ENCODE measurements at places on chromosomes 13 and 19.

DNA sequence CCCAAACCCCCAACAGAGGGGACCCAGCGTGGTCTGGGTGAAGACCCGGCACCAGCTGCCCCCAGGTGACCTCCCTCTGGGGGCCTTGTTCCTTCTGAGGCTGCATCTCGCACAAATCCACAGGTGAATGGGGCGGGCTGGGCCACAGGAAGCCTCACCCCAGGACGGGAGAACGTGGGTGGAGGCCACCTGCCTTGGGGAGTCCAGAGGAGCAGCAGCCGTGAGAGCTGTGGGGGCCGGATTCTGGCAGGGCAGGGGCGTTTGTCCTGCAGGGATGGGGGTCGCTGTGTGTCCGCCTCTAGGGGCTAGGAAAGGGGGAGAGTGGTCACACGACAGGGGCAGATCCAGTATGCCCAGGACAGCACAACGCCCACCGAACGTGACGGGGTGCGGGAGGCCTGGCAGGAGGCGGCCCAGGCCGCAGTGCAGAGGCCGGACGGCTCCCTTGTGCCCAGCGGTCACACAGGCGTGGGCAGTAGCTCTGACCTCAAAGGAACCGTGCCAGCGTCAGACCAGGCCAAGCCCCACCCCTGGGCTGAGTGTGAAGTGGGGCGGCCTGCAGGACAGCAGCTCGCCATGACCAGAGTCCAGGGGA lies 6.7 kb downstream of the POLR2E start:
- no peak for DNase-seq

DNA sequence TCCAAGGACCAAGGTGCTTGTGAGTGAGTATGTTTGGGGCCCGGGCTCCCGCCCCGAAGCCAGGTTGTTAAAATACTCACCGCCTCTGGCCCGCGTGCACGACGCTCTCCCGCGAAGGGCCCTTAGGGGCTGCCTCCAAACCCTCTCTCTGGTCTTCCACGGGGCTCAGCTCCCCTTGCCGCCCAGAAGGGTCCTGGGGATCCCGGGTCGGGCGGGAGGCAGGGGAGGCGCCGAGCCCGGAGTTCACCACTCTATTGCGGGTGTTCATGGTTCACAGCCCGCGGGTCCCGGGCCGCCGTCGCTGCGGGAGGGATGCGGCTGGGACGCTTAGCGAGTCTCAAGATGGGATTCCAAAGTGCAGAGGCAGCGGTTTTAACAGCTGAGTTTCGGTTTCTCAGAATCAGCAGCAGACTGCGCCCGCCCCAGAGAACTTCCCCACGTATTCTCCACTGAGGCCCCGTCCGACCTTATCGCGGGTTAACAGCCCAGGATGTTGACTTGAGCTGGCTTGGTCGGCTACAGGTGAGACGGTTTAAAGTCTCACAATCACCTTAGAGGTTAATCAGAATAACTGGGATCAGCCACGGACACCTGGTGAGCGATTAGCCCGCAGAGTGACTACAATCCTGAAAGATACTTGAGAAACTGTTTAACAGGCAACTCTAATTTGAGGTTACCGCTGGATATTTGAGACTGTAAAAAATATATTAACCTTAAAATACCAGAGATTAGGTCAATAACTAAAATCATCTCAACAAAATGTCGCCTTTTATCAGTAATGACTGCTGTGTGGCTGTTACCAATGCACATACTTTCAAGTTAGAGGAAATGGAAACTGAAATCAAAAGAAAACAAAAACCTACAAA lies at the start of gene EPSTI1:
Gene EPSTI1 (minus strand): TSS at position 344 of the 866 bp plus-strand sequence. CDS start 76 bp downstream, at position 268.
- DNase-seq, result no peak

DNA sequence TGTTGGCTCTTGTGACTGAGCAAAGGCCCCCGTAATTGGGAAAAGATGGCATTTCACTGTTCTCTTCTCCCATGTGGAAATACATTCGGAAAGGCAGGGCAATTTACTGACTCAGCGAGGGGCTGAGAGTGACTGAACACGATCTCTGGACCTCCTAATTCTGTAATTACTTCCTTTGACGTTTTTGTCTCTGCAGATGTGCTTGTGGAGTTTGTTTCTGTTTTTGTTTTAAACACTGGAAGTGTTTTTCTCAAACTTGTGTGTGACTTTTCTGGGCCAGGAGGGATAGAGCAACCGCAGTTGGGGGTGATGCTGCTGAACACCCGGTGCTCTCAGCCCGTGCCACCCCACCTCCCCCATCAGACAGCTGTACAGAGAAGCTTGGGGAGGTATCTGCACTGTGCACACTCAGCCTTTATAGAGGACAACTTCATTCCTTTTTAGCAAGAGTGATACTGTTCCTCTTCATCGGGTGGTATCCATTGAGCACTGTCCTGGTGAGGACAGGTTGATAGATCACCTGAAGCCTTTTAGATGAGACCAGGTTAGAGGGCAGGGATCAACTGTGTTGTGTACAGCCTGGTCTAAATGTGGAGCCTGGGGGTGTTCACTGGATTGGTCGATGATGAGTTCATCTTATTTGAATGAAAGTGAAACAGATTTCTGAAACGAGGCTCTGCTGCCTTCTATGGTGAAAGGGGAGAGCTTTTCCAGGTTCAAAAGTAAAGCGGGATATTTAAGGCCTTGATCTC lies 117.4 kb downstream of the ESD start:
- no peak for DNase-seq

DNA sequence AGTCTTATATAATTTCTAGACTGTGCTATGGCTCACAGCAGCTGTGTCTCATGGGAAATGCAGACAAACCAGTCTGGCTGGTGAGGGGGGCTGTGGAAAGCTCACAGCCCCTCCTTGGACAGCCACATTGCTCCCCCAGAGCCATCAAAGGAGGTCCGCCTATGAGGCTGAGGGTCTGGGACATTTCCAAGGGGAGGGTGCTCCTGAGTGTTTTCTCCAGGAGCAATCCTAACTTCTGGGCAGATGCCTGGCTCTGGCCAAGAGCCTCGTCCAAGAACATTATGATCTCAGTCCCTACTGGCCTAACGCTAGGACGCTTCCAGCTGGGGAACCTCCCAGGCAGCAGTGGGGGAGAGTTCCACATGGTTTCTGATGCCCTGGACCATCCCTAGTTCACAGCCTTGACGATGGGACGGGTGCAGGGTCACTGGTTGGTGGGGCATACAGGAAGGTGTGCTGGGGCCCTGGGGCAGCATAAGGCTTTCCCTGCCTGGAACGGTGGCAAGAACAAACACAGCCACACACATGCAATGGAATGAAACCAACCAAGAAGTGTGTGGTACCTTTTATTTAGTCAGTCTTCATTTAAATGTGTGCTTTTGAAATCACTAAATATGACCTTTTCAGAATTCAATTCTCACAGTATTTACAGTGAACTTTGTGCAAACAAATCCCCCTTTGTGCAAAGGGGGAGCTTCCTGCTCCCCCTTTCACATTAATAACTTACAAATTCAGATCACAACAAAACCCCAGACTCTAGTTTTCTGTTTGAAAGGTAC lies 60.6 kb downstream of the CDADC1 start:
- DNase-seq, result no peak

GRCh38 chr13:75774176-75774575 lies 138.0 kb downstream of the LMO7 start:
- DNase-seq, result no peak

DNA sequence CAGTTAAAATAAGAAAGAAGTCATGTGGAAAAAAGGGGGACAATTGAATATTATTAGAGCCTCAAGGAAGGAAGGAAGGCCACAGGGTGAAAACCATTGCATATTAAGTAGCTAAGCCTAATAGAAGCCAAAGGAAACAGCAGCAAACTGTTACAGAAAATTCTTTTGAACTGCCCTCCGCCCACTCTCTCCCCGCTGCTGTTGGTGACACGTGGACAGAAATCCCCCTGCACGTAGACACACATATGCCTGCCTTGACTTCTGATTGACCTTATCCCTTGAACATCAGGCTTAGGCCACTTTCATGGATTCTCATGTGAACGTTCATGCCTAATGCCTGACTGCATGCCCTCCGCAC lies 229.1 kb downstream of the KCNRG start:
- DNase-seq, result no peak

- no peak for DNase-seq
Measured at GRCh38 chr19:42497492-42498168, 30.7 kb downstream of the CEACAM1 start.

DNA sequence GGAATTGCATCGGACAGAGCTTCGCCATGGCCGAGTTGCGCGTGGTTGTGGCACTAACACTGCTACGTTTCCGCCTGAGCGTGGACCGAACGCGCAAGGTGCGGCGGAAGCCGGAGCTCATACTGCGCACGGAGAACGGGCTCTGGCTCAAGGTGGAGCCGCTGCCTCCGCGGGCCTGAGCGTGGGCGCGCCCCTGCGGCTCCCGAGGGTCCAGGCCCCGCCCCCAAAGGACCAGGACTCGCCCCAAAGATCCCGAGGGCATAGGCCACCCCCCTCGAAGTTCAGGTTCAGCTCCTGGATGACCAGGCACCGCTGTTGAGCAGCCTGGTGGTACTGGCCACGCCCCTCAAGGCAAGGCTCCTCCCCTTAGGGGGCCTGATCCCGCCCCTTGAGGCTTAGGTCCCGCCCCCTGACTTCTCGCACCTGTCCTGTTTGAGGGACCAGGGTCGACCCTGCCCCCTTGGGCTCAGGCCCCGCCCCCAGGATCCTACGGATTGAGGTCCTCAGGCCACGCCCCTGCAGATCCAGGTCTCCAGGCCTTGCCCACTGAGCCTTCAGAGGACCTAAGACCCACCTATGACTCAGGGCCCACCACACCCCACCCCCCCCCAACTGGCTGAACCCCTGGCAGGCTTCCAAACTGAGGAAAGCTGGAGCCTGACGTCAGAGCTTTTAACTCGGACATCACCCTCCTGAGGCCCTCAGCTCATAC lies 43.1 kb downstream of the CYP4F22 start:
- DNase-seq, result no peak

- DNase-seq, result no peak
Measured at GRCh38 chr13:32902029-32902780, 114.0 kb upstream of the KL start.

DNA sequence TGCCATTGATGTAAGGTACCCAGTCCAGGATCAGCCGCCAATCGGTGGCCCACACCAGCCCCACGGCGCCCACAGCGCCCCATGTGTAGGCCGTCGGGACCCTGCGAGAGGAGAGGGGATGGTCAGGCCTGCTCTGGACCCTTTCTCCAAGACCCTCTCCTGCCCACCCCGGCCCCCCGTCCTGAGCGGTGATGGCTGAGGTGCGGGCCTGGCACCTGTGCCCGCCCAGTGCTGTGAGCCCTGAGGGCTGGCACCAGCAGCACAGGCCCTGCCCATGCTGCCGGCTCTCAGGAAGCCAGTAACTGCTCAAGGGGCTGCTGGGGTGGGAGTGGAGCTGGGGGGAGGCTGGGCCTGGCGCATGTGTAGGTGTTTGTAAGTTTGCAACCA lies 5.8 kb downstream of the UQCR11 start:
- DNase-seq, result no peak

DNA sequence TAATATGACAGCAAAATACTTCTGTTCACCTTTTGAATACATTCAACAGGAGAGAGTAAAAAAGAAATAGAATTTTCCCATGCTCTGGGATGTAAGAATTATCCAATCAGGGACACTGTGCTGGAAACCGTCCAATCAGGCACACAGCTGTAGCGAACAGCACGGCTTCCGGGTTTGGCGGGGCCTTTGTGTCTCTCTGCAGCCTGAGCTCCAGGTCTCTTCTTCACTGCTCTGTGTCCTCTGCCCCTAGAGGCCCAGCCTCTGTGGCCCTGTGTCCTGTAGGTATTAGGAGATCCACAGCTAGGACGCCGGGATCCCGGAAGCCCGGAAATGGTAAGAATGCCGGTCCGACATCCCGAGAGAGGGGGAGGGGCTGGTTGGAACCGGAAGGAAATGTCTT lies 92.7 kb downstream of the ZNF737 start:
- DNase-seq, result no peak

- no peak for DNase-seq
Measured at GRCh38 chr13:74586847-74587246, 452.6 kb upstream of the KLF12 start.

- no peak for DNase-seq
Measured at GRCh38 chr13:65926750-65927171, 1303.4 kb downstream of the PCDH9 start.

- DNase-seq, result no peak
Measured at GRCh38 chr19:38592940-38593339, 24.8 kb downstream of the MAP4K1 start.

DNA sequence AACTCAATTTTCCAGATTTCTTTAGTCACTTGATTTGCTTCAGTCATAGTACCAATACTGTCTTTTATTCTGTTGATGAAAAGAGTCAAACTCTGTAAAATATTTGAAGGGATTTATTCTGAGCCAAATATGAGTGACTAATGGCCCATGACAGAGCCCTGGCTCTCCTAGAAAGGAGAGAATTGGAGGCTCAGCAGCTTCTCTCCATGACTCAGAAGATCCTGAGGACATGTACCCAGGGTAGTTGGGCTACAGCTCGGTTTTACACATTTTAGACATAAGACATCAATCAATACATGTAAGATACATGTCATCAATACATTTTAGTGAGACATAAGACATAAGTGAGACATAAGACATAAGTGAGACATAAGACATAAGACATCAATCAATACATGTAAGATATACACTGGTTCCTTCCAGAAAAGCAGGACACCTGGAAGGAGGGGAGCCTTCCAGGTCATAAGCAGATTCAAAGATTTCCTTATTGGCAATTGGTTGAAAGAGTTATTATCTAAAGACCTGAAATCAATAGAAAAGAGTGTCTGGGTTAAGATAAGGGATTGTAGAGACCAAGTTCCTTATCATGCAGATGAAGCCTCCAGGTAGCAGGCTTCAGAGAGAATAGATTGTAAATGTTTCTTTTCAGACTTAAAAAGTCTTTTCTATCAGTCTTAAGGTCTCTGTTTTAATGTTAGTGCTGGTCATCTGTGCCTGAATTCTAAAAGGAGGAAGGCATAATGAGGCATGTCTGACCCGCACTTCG lies 179.8 kb upstream of the RFC3 start:
- no peak for DNase-seq

GRCh38 chr13:60047918-60048317 lies 115.8 kb downstream of the DIAPH3 start:
- no peak for DNase-seq

DNA sequence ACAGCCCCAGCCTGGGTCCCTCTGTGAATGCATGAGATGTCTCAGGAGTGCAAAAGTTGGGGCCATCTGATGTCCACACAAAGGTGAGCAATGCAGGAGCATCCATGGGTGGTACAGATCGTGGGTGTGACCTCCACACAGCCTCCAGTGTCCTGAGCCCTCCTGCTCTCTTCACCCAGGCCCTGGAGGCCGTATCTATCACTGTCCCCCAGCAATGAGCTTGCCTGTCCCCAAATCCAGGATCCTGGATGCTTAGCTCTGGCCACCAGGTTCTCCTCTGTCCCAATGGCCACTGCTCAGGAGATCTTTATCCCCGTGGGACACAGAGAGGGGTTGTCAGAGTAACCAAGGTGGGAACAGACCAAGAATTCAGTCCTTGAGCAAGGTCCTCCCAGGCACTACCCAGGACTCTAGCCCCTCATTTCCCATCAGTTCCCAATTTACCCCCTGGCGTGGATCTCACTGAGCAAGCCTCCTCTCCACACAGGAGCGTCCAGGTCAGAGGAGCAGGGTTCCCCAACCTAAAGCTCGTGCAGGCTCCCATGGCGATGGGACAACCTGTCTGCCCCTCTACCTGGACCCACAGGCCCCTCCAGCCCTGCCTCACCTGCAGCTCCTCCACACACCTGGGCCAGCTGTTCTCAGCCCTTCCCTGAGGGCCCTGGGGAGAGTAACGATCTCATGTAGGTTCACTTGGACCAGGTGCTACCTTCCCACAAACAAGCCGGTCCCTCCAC lies 11.3 kb downstream of the CEACAM21 start:
- no peak for DNase-seq

- DNase-seq, result no peak
Measured at GRCh38 chr19:1862424-1863327, 703 bp downstream of the KLF16 start.
